ENCODE measurements at places on chromosomes 12 and 14.

- no peak for DNase-seq
These were observed 321.6 kb downstream of the ZFP36L1 start for GRCh38 chr14:68471029-68471963.

DNA sequence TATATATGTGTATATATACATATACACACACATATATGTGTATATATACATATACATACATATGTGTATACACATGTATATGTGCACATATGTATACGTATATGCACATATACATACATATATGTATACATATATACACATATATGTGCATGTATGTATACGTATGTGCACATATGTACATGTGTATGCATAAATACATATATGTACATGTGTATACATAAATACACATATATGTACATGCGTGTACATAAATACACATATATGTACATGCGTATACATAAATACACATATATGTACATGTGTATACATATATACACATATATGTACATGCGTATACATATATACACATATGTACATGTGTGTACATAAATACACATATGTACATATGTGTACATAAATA is 33.3 kb upstream of the ZNF740 start:
- DNase-seq: no peak

- DNase-seq: no peak
These were observed 68.9 kb downstream of the ALG10B start for GRCh38 chr12:38385486-38385885.

- no peak for DNase-seq
These were observed 4.6 kb downstream of the ANO6 start for GRCh38 chr12:45220363-45220931.

- no peak for DNase-seq
These were observed 526.6 kb upstream of the SEL1L start for GRCh38 chr14:82060219-82060618.

DNA sequence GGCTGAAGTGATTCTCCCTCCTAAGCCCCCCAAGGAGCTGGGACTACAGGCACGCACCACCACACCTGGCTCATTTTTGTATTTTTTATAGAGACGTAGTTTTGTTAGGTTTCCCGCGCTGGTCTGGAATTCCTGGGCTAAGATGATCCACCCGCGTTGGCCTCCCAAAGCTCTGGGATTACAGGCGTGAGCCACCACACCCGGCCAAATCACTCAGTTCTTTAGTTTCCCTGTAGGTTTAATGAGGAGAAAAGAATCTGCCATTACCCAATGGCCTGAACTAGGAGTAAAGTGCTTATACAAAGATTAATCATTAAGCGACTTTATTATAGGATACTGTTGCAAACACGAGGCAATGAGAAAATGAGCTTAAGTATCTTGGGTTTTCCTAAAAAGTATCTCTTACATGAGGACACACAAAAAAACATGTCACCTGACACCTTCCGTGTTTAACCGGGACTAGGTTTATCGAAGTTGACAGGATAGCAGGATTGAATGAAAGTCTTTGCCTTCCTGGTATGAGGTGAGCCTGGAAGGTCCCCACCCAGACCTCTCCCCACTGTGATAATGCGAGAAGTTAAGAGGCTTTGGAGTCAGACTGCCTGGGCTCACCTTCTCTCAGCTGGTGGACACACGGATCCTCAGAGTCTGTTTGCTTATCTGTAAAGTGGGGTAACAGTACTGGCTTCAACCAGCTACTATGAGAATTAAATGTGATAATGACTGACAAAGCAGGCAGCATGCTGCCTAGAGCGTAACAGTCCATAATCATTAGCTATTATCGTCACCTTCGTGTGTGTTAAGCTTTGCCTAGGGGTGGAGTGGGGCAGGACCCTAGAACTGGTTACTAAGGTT is 133.5 kb upstream of the KRAS start:
- DNase-seq: no peak

GRCh38 chr12:120194226-120194533 is 335 bp downstream of the GCN1 start:
- DNase-seq: no peak

GRCh38 chr14:29806124-29806517 is 121.5 kb downstream of the PRKD1 start:
- no peak for DNase-seq

- DNase-seq: peak; percentile 79
These were observed 54.7 kb downstream of the FGD4 start for GRCh38 chr12:32454075-32454474.

- DNase-seq: peak; percentile 42
These were observed 10.5 kb upstream of the PRMT5 start for GRCh38 chr14:22939684-22940083.

DNA sequence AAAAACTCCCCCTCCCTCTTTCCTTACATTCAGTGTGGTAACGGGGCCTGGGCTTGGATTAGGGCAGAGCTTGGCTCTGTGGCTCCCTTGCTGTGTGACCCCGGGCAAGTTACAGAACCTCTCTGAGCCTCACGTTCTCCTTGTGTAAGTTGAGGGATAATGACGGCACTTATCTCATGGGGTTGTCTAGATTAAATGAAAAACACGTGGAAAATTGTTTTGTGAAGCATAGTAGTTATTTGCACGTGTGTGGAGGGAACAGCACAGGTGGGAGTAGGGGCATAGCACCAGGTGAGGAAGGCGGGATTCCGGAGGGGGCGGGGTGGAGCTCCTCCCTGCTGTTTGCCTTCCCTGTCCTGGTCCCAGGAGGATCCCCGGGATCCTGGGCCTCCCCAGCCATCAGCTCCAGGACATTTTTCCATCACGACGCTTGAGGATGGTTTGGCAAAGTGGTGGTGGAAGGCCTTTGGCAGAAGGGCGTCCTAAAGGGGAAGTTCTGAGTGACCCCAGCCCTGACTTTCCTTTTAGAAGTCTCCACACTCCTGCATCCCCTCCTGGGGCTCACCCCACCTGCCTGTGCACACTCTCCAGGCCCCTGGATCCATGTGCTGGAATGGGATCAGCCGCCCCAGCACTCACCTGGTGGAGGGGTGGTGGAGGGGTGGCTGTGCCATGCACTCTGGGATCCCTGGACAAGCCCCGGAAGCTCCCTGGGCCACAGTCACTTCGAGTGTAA is 22.7 kb downstream of the LRTM2 start:
- no peak for DNase-seq

- DNase-seq: peak; percentile 68
These were observed 2.1 kb downstream of the LUM start for GRCh38 chr12:91109148-91109564.

DNA sequence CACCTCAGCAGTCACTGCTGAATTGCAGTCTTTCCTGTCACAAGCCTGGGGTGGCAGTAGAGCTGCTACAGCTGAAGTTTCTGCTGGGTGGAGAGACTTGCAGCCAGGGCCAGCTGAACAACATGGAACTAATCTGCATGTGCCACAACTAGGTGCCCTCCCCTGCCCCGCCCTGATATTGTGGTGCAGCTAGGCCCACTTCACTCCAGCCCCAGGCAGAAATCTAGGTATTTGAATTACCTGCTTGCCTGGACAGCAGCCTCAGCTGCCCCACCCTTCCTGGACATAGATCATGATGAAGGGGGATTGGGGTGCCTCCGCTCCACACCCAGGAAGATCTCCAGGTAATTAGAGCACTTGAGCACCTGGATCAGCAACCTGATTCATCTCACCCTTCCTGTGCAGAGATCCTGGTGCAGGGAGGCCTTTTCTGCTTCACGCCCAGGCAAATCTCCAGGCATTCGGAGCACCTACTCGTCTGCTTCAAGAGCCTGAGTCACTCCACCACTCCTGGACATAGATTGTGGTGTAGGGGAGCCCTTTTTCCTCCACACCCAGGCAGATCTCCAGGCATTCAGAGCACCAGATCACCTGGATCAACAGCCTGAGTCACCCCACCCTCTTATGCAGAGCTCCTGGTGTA is 477.0 kb downstream of the SOX5 start:
- DNase-seq: no peak

GRCh38 chr12:96988919-96989318 is 81.9 kb downstream of the NEDD1 start:
- no peak for DNase-seq

- DNase-seq: no peak
These were observed 143.6 kb downstream of the RGS6 start for GRCh38 chr14:72075649-72076334.

DNA sequence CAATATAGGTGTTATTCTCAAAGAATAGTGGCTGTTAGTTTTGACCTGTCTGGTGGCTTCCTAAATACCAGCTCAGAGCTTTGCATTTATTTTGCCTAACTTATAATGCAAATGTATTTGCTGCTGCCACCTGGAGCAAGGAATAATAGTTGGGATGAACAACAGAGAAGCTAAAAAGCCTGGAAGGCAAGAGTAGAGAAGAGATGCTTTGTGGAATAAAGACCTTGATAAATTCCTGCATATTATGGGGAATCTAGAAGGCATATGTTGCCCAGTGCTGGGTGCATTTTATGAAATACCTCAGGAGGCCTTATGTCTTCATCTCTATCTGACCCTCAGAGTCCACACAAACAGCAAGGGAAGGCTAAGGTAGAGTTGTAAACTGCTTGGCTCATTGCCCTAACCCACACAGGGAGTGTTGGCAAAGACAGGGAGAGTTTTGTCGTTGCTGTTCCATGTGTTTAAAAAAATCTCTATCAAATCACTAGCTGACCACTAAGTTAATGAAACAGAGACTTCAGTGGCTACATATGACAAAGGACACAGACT is 53.7 kb upstream of the SCAF11 start:
- no peak for DNase-seq

DNA sequence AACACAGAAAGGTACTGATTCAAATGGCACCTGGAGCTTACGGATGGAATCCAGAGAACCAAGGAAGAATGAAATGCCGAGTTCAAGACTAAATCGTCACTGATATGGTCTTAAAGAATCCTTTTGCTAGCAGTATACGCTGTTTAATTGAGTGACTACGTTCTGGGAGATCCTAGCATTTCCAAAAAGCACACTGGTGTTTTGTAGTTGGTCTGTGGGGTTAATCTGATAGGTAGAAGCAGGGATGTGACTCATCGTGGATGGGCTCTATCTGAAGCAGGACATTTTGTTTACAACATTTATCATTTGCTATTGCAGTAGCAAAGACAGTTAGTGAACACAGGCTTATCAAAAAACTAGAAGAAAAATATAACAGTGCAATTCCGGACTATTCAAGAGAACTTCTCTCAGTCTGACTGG is 169.2 kb upstream of the HMGA2 start:
- no peak for DNase-seq

- DNase-seq: no peak
These were observed 42.3 kb downstream of the KSR2 start for GRCh38 chr12:117926391-117926899.

Measured in astrocyte of the hippocampus (primary cell).